ENCODE measurements at places on chromosomes 5 and 9. TPM values are rescaled to one million over a fixed set of nuclear protein-coding genes. Genes with fewer than 3 reads are reported as not detected.

CARD9 gene
- total RNA-seq, result 17.8 TPM

GFI1B gene
- total RNA-seq, result not detected

GRCh38 chr5:43137326-43137725, 16.6 kb downstream of the ZNF131 start:
- no peak overlapping the region for H3K27ac ChIP-seq
- H3K27me3 ChIP-seq, result no peaks in the 10 kb centered on the region
- peaks cover 33% of the 10 kb centered on the region for H3K36me3 ChIP-seq
- H3K4me1 ChIP-seq, result no peaks in the 10 kb centered on the region
- no peak for DNase-seq

DNA sequence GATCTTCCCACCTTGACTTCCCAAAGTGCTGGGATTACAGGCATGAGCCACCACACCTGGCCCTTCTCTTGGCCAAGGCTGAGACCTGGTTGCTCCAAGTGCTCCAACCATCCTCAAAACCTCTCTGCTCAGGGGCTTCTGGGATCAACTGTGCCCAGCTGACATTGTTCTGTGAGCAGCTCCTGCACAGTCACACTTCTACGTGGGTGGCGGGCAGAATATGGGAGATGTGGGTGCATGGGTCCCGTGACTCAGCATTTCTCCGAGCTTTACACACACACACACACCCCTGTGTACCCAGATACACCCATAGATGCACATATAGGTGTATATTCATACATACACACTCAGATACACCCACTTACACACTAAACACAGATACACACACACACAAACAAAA, 10.5 kb upstream of the MYORG start:
- DNase-seq, result no peak
- H3K27ac ChIP-seq, result no peak overlapping the region
- peaks cover 17% of the 10 kb centered on the region for H3K27me3 ChIP-seq

DRD1 gene
- not detected for total RNA-seq

Data from HFFc6 (cell line).